ENCODE measurements at places on chromosomes 6 and 20.

- no peak for DNase-seq
These were observed 94.5 kb downstream of the PKHD1 start for GRCh38 chr6:51992876-51993275.

DNA sequence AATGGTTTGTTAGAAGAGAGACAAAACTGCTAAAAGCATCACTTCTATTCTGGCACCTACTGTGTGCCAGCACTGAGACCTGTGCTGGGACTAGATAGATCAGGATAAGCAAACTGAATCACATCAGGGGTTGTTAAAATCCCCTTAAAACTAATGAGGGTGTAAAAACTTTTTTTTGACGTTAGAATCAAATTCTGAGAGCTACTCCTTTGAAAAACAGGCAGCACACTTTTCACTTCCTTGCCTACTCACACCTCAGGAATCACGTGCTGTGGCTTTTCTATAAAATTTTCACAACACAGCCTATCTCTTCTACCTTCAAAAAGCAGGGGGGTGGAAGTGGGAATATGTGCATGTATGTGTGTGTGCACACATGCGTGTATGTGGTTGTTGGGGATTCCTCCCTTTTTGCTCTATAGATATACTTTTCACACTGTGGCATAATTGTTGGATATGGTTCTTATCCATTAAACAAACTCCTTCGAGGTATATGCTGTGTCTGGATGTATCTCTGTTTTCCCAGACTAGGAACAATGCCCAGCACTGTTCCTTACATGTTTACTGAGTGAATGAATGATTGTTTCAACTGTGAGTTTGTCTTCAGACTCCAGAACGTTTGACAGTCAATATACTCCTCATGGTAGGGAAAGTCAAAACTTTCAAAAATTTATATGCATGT lies 105.4 kb downstream of the FYN start:
- no peak for DNase-seq

GRCh38 chr6:117847912-117848311 lies 59.2 kb upstream of the SLC35F1 start:
- no peak for DNase-seq

- DNase-seq = no peak
These were observed 20.3 kb downstream of the CITED2 start for GRCh38 chr6:139354189-139354588.

DNA sequence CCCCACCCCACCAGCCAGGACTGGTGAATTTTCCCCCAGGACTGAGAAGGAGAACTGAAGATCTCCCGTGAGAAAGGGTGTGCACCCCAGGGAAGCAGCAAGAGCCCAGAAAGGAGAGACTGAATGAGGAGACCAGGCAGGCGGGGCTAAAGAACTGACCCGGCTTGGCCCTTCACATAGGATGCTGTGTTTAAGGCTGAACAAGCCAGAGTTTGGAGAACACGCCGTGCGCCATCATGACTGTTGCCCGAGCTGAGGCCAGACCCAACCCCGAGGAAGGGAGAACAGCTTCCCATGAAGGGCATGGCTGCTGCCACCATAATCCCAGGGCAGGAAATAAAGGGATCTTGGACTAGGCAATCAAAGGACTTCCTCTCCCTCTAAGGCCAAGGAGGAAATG lies 104.7 kb upstream of the SRSF6 start:
- no peak for DNase-seq

DNA sequence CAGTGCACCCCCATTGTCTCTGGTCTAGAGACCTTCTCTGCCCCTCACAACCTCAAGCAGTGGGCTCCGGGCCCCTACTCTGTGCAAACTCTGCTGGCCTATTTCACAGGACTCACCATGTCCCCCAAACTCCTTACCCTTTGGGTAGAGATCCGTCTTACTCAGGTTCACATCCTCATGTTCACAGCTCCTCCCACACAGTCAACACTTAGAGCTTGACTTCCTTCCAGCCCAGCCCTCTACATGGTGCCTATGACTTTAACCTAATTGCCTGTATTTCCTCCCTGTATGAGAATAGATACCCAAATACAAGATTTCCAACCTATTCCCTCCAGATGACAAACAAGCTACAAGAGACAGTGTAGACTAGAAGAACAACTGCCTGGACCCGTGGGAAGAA lies 528.6 kb upstream of the JARID2 start:
- no peak for DNase-seq

Data from T-helper 9 cell (primary cell).